ENCODE measurements at places on chromosomes 7 and 10.

DNA sequence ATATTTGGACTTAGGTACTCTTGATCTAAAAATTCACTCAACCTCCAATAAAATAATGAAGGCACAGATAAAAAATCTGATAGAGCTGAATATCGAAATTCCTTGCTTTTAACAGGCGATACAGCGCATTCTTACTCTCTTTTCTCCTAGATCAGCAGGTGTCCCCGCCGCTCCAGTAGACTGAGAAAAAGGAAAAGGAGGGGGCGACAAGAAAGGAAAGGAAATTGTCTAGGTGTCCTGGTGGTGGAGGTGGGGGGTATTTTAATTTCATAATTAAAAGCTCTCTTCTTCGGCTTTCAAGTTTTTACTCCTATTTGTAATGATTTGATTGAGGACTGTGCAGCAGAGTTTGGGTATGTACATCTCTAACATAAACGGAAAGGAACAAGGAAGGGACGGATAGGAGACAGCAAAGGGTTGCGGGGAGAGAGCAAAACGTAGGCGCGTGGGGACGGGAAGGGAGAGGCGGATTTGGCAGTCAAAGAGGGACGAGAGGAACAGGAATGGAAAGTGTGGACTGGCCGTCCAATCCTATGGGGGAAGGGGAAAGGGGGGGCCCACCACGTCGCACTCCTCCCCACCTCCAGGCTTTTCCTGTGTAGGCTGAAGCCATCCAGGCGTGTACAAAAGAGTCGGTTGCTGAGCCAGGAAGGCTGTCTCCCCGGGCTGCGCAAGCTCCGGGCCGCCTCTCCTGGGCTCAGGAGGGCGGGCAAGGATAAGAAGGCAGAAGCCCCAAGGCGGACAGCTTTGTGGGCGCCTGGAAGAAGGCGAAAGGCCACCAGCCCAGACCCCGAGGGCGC lies 875 bp upstream of the HECTD2 start:
- peak; percentile 39 for DNase-seq

- DNase-seq = no peak
Observed at GRCh38 chr10:119319161-119319919, 112.0 kb downstream of the GRK5 start.

GRCh38 chr10:6558759-6559461 lies 21.2 kb downstream of the PRKCQ start:
- DNase-seq = no peak

- no peak for DNase-seq
Observed at GRCh38 chr7:70285187-70285586, 686.9 kb downstream of the AUTS2 start.

GRCh38 chr7:140364819-140365218 lies 33.5 kb downstream of the SLC37A3 start:
- no peak for DNase-seq

DNA sequence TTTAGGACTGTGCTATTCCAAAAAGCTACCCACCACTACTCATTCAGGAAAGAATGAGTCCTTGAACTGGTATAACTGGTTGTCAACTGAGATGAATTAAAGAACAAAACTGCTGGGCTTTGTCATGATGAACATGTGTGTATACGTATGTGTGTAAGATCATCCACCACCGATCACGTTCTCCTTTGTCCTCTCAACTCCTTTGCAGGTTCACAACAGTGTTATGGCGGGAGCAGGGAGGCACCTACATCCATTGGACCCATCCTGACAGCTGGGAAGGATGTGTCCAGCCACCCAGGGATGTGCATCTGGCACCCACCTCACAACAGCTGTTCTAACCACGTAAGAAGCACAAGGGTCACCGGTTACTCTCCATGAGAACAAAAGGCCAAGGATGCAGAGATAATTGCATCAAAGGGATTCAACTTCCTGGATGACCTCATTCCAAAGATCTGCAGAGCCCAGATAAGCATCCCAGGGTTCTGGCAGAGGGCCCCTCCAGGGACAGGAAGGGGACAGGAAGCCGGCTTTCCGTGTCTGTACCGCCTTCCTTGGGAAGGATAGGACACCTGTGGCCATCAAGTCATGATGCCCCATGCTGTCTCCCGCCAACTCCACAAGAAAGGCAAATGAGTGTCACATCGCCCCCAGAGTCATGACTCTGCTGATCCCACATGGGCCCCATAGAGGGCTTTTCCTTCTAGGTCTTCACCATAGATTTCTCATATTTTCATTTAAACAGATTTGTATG lies 66.1 kb downstream of the STEAP1B start:
- DNase-seq = peak; percentile 57

- DNase-seq = no peak
Observed at GRCh38 chr7:25906003-25906402, 246.0 kb upstream of the NFE2L3 start.

DNA sequence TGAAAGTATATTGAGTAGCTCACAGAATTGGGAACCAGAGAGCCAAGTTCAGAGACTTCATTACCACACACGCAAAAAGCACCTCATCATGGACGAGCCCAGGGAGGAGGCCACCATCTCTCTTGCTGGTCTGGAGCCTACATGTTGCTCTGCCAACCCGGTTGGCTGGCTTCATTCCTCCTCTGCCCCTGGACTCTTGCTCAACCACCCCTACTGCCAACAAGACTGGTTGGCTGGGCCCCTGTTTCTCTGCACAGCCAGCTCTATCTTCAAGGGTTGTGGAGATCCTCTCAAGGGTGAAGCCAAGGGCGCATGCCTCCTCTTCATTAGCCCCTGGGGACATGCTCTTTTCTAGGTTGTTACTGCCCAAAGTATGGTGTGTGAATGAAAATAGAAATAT lies 142.7 kb downstream of the JCAD start:
- DNase-seq = no peak

Measured in SHP77 treated with DMSO at 0.1 percent for 48 hours (cell line).